ENCODE measurements at places on chromosomes 11 and 22.

- DNase-seq = no peak
Measured at GRCh38 chr11:74579577-74580270, 12.7 kb upstream of the POLD3 start.

- no peak for DNase-seq
Measured at GRCh38 chr11:120222916-120223315, 12.1 kb downstream of the OAF start.

GRCh38 chr11:73314117-73314961 is 6.3 kb downstream of the ARHGEF17 start:
- no peak for DNase-seq

DNA sequence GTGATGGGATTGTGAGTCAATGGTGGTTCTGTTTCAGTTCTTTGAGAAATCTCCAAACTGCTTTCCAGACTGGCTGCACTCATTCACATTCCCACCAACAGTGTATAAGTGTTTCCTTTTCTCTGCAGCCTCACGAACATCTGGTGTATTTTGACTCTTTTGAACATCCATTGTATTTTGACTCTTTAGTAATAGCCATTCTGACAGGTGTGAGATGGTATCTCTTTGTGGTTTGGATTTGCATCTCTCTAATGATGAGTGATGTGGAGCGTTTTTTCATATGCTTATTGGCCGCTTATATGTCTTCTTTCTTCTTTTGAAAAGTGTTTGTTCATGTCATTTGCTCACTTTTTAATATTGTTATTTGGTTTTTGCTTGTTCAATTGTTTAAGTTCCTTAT is 19.4 kb downstream of the NELL1 start:
- no peak for DNase-seq

GRCh38 chr11:71269603-71270511 is 17.5 kb upstream of the SHANK2 start:
- DNase-seq = no peak

DNA sequence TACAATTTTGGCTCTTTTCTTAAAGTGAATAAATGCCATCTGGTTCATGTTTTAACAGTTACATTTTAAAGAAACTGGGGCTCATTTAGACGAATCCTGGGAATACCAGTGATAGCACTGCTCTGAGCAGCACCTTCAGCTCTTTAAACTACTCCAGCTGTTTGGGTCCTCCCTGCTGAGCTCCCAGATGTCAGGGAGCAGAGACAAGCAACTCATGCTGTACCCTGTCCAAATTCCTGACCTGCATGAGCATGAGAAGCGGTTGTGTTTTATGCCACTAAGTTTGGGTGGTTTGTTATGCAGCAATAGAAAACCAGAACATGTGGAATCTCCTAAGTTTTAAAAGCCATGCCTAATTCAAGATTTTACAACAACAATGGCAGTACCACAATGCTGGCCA is 90.0 kb downstream of the FDX1 start:
- no peak for DNase-seq

DNA sequence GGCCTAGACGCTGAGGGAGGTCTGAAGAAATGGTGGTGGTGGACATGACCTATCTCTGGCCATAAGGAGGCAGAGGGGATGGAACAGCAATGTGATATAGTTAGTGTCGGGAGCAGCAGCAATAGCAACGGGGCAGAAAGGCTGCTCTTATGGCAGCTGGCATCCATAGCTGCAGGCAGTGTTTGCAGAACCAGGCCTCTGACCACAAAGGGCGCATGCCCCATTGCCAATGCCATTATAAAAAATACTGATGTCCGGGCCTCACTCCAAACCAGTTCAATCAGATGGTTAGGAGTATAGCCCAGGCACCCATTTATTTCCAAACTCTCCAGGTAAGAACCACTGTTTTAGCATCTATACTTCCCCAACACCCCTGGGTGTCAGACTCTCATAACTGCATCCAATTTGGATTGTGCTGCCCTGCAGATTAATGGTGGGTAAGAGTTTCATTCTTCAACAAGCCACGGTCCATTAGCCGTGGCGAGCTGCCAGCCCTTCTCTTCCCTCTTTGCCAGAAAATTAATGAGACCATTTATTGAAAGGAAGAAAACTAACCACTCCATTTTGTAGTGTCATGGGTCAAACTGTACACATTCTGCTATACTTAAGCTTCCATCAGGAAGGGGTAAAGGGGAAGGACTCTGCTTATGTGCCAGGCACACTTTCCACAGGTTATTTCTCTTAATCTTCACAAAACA is 72.8 kb upstream of the SPON1 start:
- DNase-seq = no peak

DNA sequence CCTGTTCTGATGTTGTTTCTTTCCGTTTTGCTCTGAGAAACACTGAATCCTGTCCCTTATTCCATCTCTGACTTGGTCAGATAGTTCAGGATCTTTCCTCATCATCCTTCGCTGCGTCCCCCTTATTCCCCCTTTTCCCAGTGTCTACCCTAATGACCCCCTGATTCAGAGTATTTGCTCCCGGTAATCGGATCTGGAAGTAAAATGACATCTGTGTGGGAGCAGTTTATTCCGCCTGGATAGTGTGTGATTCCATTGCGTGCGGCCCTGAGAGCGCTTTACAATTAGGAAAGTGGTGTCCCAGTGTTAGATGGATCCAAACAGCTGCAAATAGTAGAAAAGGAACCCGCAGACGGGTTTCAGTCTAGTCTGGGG is 606 bp downstream of the DRG1 start:
- no peak for DNase-seq

DNA sequence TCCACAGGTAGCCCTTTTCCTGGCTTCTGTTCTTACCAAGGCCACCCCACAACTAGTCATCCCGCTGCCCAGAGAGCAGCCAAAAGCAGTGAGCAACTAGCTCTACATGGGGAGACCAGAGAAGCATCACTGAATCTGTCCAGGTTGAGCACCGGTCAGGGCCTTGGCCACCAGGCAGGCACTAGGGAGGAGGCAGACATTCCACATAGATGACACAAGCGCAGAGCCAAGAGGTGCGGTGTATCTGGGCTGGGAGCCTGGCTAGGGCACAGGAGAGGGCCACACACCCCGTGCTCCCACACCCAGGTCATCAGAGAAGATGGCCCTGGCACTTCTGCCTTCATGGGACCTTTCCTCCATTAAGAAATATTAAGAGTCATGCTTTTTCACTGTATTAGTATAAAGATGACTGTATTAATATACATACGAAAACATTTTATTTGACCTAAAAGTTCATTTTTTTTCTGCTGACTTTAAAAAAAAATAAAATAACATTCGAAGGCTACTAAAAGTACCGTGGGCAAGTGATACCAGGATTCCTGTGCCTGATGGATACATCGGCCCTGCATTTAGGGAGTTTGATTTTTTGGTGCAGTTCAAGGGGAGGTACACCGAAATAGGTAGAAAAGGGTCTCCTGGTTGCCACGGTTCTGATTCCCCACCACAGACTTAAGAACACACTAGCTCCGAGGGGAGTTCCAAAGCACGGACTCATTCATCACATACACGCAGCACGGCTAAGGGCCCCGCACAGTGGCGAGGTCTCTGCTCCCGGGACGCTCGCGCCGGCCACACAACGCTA is 1.2 kb downstream of the DGCR2 start:
- DNase-seq = peak; percentile 63
